Brain microvascular endothelial cell (primary cell): ENCODE measurements at places on chromosomes 6 and 20.

- peak; percentile 37 for DNase-seq
Observed at GRCh38 chr20:13221673-13222318, 722 bp downstream of the ISM1 start.

GRCh38 chr20:38412877-38413577 lies 22.1 kb downstream of the SNHG17 start:
- no peak for DNase-seq

DNA sequence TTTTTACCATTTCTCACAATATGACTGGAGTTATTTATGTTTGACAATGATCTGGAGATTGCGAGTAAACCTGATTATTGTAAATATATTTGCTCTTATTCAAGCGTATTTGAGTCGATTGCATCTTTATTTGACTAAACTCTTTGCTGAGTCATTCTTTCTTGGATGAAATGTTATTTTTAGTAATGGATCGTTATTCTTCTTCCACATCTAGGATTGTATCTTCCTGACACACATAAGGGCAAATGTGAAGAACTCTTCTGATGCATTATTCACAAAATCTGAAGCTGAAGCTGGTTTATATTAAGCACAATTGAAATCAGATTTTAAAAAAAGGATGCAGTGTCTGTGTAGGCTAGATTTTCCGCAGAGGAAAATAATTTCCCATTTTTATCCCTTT lies 68.2 kb downstream of the SEL1L2 start:
- no peak for DNase-seq

DNA sequence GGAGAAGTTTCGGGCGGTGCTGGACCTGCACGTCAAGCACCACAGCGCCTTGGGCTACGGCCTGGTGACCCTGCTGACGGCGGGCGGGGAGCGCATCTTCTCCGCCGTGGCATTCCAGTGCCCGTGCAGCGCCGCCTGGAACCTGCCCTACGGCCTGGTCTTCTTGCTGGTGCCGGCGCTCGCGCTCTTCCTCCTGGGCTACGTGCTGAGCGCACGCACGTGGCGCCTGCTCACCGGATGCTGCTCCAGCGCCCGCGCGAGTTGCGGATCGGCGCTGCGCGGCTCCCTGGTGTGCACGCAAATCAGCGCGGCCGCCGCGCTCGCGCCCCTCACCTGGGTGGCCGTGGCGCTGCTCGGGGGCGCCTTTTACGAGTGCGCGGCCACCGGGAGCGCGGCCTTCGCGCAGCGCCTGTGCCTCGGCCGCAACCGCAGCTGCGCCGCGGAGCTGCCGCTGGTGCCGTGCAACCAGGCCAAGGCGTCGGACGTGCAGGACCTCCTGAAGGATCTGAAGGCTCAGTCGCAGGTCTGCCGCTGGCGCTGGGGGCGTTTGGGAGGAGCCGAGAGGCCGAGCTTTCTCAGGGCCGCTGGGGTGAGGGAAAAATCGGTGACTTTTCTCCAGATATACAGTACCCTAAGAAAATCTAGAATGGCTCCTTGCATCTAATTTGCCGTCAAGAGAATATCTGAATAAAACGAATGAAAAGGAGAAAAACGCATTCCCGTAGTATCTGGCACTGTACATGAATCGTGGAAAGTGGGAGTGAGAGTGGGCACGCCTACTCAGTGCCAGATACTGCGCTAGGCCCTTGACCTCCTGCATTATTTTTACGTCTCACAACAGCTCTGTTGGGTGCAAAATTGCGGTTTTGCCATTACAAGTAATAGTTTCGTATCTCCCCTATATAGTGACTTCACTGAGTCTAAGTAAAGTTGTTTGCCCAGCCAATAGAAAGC lies 1.0 kb downstream of the CALHM6 start:
- no peak for DNase-seq

DNA sequence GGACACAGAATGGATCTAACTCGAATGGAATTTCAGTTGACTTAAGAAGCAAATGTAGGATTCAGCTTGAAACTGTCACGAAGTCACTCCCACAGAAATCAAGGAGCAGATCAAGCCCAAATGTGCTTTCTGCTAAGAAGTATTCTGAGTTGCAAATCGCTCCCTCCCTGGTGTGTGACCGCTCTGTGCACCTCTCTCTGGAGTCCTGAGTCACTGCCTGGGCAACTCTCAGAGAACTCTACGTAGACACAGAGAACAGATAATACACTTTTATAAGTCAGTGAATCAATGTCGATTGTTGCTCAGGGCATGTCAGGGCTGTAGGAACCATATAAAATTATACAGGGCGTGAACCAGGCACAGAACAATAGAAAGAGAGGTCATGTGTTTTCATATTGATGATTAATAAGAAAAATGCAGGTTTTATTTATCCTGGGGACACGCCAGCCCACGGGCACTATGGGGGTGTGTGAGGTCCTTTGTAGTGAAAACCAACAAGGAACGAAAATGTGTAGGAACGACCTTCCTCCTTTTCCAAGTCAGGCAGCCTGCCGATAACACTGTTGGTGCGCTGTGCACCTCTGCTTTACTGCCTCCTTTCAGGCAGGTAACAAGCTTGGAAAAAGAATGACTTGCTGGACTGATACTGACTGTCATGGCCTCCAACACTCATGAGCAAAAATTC lies 248.1 kb upstream of the FOXQ1 start:
- DNase-seq, result no peak

DNA sequence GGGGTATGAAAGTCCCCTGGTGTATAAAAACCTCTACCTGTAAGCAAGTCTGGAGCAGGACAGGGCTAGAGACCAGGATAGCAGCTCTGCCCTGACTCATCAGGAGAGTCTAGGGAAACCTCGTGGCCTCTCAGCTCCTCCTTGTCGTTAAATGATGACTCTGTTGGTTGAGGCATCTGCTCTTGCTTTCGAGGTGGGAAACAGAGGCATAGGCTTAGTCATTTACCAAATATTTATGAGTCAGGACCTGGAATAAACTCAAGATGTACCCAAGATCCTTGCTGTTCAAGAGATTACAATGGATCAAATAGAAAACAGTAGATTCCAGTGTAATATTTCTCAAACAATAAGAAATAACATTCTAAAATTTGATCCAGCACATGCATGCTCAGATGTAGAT lies 5.5 kb downstream of the MANBAL start:
- peak; percentile 98 for DNase-seq

GRCh38 chr6:7180751-7181150 lies 73.0 kb downstream of the RREB1 start:
- no peak for DNase-seq

- DNase-seq, result no peak
Observed at GRCh38 chr6:67544851-67545452, 1090.1 kb upstream of the ADGRB3 start.

DNA sequence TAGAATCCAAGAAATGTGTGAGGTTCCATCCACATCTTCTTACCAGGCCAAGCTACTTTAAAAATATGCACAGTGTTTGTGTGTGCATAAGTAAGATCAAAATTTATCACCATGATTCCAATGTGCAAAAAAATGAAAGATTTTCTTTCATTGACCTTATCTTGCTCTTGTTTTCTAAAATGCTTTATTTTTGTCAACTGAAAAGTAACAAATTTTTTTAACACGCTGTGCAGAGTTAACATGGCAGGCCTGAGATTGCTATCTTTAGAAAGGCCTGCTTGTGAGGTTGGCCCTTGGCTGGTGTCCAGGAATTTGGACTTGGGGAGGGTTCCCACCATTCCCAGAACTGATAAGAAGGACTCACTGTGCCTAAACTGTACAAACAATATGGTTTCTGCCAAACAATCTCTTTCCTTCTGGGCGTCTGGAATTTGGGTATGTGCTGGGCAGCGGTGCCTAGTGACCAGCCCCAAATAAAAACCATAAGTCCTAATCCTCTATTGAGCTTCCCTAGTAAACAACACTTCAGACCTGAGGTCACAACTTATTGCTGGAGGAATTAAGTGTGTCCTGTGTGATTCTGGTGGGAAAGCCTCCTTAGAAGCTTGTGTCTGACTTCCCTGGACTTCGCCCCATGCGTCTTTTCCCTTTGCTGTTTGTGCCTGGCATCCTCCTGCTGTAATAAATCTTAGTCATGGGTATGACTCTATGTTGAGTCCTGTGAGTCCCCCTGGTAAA lies 19.8 kb upstream of the MYLIP start:
- DNase-seq, result no peak

GRCh38 chr6:1481286-1481685 lies 91.9 kb downstream of the FOXF2 start:
- DNase-seq, result peak; percentile 58

GRCh38 chr20:13813910-13814309 lies 29.1 kb downstream of the NDUFAF5 start:
- no peak for DNase-seq

- no peak for DNase-seq
Observed at GRCh38 chr6:4395386-4395785, 260.0 kb upstream of the ECI2 start.

- DNase-seq, result peak; percentile 37
Observed at GRCh38 chr6:131923356-131923755, 27.8 kb downstream of the CCN2 start.

- DNase-seq, result no peak
Observed at GRCh38 chr20:19867940-19868371, 109.9 kb downstream of the RIN2 start.

DNA sequence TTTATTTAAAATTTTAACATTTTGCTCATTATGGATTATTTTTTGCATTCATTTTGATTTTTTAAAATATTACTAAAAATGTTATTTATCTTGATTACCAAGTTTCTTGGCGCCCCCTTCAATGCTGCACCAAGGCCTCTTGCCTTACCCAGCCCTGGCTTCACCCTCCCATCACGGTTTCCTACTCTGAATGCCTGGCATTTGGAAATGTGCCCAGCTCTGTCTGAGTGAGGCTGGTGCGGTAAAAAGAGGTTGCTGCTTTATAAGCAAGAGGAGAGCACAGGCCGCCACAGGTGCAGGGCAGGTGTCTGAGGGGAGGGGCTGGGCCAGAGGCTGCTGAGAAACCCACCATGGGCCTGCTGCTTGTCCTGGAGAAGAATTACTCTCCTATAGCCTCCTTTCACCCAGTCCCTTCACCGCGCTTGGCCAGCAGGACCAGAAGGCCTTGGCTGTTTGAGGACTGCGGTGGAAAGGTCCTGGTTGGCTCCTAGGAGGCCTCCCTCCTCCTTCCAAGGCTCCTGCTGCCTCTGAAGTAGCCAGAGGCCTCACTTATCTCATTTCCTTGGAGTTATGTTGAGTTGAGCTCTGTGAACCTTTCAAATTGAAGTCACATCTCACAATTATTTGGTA lies 62.6 kb downstream of the BANF2 start:
- no peak for DNase-seq

DNA sequence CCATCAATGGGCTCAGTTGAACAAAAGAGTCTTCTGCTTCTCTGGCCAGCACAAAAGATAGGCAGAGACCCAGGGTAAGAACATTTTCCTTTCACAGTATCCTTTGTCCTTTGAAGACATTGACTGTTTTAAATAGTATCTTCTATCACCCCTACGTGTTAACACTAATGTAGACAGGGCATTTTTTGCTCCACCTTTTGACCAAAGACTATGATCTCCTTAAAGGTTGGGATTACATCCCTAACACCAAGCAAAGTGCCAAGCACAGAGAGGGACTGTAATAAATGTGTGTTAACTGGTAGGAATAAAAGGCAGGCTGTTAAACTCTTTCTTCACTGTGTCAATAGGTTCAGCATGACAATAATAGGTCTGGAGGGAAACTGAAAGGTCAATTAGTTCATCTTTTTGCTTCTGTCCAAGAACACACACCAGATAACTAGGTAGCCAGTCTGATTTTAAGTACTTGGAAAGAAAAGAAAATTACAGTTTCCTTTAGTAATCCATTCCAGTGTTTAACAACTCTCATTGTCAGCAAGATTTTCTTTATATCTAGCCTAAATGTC lies 63.6 kb upstream of the NOX3 start:
- no peak for DNase-seq

- DNase-seq, result no peak
Observed at GRCh38 chr6:158714706-158715105, 64.9 kb downstream of the SYTL3 start.

DNA sequence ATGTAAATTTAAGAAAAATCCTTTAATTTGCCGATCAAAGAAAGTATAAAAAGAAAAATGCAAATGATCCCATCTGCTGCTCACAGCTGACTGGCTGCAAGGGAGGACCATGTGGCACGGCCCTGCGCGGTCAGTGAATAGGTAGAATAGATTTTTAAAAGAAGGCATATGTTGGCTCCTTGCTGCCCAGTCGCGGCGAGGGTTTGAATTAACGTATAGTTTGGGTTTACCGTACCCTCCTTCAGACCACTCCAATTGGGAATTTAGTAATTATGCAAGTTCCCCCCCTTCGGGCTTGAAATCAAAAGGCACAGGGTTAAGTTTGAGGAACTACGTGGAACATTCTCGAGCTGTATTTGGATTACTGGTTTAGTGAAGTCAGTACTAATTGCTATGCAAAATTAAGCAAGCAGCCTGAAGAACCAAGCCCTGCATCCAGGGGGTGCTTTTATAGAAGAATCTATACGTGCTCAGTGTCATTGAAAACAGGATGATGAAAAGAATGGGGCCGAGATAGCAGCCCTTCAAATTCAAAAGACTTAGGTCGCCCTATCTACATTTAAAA lies 1.1 kb upstream of the BEND3 start:
- DNase-seq, result peak; percentile 22

DNA sequence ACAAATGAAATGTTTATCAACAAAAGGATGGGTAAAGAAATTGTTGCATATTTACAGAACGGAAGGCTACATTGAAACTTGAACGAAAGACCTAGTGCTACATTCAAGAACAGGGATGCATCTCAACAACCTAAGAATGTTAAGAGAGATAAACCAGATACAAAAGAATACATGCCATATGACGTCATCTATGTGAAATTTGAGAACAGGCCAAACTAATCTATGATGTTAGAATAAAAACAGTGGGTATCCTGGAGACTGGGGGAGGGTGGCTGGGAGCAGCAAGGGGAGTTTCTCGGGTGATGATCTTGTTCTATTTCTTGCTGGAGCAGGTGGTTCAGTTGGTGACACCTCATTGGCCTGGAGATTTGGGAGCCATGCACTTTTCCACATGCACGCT lies 81.5 kb downstream of the SULF2 start:
- DNase-seq, result peak; percentile 48

- DNase-seq, result no peak
Observed at GRCh38 chr20:34701405-34702085, 2.6 kb upstream of the TP53INP2 start.

DNA sequence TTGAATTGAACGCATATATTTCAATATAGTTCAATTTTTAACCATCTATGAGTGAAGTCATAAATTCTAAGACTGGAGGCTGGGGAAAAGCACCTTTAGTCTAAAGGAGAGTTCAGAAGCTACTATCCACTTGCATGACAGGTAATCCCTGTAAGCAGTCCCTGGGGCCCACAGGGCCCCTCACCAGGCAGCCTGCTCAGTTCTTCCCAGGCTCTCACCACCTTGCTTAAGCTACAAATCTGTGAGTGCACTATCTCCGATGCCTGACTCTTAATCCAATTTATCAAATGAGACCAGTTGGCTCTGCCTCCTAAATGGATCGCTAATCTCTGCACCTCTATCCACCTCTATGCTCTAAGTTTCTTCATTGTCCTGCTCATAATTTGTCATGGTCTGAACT lies 413.8 kb downstream of the PTPRT start:
- DNase-seq, result no peak
